ENCODE measurements at places on chromosomes 1 and 21.

DNA sequence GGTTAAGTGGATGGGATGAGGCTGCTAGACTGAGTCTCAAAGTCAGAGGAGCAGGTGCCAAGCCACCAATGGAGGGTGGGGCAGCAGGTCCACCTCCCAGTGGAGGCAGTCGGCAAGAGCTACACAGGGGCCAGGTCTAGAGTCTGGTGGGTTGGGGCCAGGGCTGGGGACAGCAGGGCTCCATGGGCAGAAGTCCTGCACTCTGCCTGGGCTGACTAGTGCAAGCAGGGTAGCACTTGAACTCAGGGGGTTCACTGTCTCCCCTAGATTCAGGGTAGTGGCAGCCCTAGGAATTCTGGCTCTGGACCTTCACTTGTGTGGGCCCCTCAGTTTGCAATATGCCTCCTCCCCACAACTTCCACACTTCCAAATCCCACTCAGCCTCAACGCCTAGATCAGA, 66.2 kb downstream of the SYT6 start:
- no peak for DNase-seq

DNA sequence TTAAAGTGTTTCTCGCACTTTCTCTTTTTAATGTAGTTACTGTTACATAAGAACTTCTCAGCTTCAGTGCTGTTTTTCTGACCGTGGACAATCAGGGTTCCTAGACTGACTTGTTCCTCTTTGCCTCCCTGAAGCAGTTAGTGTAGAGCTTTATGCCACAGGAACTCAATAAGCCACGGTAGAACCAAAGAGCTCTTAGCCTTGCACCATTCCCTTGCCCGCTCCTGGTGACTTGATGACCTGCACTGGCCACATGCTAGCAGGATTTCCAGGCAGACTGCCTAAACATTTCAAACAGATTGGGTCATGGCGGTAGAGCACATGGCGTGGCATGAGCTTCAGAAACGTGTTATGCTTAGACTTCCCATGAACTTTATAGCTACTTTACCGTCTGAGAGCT, 18.8 kb upstream of the FASLG start:
- no peak for DNase-seq

DNA sequence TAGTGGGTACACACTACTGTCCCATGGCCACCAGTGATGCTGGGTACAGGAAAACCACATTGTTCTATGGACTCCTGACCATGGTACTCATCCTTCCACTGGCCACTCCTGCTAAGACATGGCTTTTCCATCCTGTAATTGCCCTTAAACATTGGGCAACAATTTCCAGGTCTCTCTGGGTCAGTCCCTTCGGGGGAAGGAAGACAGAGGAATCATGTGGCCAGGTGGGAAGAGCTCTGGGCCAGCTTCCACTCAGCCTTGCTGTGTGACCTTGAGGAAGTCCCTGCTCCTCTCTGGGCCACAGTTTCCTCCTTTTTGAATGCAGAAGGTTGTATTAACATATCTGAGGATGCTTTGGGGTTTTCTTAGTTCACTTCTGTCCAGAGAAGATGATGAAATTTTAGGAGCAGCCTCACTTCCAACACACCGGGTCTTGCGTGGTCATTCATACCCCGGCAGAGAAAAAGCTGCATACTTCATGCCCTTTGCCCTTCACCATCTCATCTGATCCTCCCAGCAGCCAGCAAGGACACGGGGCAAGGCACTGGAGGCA, 50.8 kb downstream of the SRRM1 start:
- no peak for DNase-seq

DNA sequence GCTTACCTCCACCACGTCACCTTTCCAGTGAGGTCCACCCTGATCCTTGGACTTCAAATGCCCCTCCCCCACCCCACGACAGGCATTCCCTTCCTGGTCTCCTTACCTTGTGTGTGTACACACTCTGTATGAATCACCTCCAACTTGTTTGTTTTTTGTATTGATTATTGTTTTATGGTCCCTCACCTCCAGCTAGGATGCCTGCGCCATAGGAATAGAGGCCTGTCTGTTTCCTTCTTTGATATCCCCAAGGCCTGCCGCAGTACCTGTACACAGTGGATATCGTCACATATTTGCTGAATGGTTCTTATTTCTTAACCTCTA, 219.6 kb upstream of the POU3F1 start:
- no peak for DNase-seq

DNA sequence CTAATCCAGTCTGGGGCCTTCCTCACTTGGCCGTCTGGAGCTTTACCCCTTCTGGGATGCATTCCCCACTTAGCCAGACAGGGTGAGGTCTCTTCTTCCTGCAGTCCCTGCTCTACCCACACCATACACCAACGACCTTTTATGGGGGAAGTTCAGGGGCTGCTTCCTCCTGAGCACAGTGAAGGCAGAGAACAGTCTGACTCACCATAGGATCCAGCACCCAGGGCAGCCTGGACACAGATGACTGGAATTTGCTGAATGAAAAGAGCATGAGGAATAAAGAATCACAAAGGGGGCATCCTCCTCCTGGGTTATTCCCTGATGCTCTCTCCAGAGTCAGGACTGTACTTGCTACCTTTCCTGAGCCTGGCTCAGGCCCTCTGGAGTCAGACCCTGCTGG, 4.6 kb upstream of the FOXE3 start:
- no peak for DNase-seq

GRCh38 chr1:99669821-99670220, 23.9 kb downstream of the PALMD start:
- no peak for DNase-seq

DNA sequence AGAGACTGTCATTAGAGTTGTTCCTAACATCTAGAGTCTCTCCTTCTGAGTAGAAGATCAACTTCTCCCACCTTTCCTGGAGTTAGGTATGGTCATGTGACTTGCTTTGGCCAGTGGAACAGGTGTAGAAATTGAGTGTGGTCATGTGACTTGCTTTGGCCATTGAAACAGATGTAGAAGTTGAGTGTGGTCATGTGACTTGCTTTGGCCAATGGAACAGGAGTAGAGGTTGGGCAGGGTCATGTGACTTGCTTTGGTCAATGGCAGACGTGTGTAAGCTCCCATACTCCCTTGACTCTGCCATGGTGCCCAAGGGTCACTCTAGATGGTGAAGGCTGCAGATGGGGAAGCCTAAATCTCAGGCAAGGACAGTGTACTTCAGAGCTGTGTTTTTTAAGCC, 306.0 kb downstream of the NPHP4 start:
- DNase-seq, result no peak

GRCh38 chr21:26939601-26940111, 27.2 kb downstream of the ADAMTS5 start:
- no peak for DNase-seq

- peak; percentile 49 for DNase-seq
Measured at GRCh38 chr1:203871114-203871880, 9.9 kb downstream of the SNRPE start.

GRCh38 chr1:246450611-246451251, 56.3 kb downstream of the SMYD3 start:
- DNase-seq, result no peak

GRCh38 chr1:162145280-162145965, 75.9 kb downstream of the NOS1AP start:
- no peak for DNase-seq

GRCh38 chr1:177645491-177646190, 324.2 kb downstream of the SEC16B start:
- DNase-seq, result no peak

- no peak for DNase-seq
Measured at GRCh38 chr1:242030071-242030470, 31.2 kb upstream of the MAP1LC3C start.

- DNase-seq, result no peak
Measured at GRCh38 chr1:40664167-40664537, 1.3 kb downstream of the RIMS3 start.

- DNase-seq, result no peak
Measured at GRCh38 chr1:114215436-114215835, 61.8 kb upstream of the SYT6 start.

DNA sequence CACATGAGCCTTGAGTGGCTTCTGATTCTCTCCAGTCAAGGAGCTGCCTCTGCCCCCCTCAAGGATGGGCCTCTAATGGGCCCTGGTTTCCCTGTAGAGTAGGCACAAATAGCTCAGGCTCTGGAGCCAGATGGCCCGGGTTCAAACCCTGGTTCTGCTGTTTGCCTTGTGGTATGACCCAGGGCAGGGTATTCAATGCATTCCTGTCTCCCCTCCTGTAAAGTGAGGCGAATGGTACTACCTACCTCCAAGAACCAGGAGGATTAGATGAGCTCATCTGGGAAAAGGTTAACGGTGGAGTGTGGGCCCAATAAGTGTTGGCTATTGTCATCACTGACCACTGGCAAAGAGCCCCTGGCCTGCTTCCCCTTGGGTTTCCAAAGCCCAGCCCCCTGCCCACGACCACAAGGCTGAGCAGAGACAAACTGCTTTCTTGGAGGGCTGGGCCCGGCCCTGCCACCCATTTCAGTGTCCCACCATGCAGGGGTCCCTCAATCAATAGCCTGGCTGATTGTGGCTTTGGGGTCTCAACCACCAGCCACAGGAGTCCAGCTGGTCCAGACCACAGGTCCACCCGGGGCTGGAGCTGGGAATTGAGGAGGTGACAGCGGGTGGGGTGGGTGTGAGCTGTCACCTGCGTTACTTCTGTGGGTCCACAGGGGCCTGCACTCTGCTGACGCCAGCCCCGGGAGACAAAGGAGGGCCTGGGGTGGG, 115.6 kb upstream of the RUNX3 start:
- DNase-seq, result no peak

GRCh38 chr1:59146651-59147358, 150.1 kb upstream of the FGGY start:
- DNase-seq, result no peak

DNA sequence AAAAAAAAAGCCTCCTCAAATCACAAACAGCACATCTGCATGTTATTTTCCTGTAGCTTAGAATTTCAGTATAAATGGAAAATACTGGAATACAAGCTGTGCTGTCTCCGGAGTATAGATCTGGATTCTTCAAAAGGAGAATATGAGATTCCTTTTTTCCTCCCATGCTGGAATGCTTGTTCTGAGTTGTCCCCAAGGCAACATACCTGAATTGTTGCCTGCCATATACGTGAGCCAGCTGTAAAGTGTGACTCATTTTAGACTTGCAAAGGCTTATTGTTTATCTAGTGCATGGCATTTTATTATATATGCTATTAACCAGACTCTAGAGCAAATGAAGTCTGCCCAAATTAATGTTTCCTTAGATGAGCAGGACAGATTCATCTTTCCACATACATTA, 95.0 kb upstream of the C1orf105 start:
- no peak for DNase-seq

DNA sequence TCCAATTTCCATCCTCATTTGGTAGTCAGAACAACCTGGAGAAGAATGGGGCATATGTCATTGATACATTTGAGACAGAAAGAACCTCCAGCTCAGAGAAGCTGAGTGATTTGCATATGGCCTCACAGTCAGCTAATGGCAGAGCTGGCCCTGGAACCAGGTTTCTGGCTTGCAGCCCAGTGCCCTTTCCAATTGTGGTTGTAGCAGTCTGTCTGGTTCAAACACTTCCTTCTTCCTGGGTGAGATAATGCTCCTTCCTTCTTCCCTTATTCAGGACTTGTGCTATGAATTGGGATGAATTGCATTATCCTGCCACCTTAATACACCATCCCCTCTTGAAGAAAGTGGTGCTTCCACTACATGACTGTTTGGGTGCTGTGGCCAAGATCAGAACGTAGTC, 24.2 kb downstream of the SLC5A9 start:
- no peak for DNase-seq

All from AG09309 (cell line).